ENCODE measurements at places on chromosomes 2 and 18.
A peak's percentile ranks its signal among the peaks of the same experiment; 100 is the strongest.

GRCh38 chr18:63339920-63340484 lies 20.4 kb upstream of the BCL2 start:
- DNase-seq = peak; percentile 42

- DNase-seq = peak; percentile 58
These were observed 103.5 kb upstream of the NOSTRIN start for GRCh38 chr2:168698969-168699368.

- DNase-seq = no peak
These were observed 104.4 kb upstream of the TWIST2 start for GRCh38 chr2:238743243-238744065.

DNA sequence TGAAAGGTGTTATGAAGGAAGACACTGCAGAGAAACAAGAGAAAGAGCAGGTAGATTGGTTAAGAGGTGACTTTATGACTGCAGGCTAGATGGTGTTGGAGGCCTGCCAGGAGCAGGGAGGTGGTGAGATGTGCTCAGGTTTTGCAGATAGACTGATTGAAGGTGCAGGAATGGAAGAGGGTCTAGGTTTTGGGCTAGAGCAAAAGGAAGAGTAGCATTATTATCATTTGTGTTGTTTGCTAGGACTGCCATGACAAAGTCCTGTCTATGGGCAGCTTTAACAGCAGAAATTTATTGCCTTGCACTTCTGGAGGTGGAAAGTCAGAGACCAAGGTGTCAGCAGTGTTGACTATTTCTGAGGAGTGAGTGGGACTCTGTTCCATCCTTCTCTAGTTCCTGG lies 172.9 kb upstream of the SOX11 start:
- DNase-seq = no peak

DNA sequence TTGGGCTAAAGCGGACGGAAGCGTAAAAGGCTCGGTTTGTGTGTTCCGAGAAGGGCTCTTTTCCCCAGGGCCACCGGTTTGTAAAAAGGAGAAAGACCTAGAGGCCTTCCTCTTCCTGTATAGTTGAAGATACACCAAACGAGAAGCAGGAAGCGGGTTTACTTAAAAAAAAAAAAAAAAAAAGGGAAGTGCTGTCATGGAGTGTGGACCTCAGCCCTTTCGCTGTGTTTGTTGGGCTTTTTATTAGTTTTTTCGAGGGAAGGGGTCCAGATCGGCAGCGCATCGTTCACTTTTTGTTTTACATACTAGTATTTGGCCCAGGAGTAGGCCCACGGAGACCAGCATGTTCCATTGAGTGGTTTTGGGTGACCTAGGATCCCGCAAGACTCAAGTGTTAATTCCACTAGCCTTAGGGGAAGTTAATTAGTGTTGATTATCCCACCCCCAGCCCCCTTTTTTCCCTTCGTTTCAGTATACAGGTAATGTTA lies 676 bp downstream of the ACTR2 start:
- peak; percentile 26 for DNase-seq

DNA sequence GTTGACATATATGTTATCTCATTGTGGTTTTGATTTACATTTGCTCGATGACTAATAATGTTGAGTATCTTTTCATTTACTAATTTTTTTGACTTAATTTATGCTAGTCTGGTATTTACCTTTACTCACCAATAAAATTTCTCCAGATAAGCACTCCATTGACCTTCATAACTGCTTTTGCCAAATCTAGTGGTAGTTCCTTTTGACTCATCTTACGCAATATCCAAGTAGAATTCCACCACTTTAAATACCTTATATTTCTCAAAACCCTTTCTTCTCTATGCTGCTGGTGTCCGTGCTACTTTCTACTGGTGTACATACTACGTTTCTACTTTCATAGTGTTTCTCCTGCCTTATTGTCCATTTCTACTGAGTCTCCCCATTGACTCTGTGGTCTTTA lies 407.6 kb upstream of the SPHKAP start:
- DNase-seq = no peak

DNA sequence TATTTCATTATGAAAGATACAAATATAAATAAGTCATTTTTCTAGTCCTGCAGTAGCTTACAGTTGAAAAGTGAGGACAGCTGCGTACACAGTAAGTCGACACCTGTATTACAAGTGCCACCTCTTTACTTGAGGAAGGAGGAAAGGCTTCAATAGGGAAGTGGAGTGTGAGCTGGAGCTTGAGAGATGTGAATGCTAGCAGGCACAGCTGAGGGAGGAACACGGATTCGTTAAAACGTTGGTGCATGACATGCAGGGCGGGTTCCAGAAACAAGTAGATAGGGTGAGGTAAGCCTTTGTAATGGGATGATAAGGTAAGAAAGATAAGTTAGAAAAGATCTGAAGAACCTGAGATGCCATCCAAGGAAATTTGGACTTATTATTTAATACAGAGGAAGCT lies 98.1 kb upstream of the CSRNP3 start:
- DNase-seq = peak; percentile 12

GRCh38 chr2:95352310-95353054 lies 50.0 kb upstream of the FAHD2A start:
- DNase-seq = no peak

GRCh38 chr2:100655446-100655845 lies 92.7 kb downstream of the PDCL3 start:
- DNase-seq = no peak

DNA sequence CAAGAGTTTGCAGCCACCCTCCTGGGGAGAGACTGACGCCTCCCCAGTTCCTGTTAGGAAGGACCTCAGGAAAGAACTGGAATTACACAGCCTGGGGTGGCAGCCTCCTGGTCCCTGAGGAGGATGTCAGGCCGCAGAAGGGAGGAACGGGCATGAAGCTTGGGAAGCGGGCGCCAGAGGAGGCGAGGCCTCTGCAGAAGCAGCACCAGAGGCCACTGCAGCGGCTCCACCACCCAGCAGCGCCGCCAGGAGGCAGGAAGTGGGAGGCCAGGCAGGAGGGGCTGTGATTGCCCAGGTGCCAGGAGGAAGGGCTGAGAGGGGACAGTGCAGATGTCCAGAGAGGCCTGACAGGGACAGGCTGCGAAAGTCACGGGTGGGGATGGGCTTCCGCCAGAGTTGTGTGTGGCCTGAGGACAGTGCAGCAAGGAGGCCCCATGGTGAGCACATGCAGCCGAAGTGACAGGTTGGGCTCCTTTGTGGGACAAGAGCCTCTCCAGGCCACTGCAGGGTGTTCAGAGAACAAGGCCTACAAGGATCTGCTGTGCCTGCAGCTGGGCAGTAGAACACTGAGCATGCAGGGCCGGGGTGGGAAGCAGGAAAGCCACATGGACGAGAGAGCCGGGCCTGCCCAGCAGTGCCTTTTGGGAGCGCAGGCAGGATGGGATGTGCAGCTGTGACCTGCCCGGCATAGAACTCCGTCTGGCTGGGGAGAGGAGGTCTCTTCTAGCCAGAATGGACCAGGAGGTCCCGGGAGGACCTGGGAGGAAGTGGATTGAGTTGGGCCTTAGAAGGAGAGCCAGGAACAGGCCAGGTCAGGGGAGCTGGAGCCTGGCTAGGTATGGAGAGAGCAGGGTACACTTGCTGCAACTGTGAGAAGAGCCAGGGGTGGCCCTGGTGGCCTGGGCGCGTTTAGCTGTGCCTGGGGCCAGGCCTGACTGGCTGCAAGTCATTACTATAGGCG lies 39.1 kb upstream of the ALPP start:
- no peak for DNase-seq

- no peak for DNase-seq
These were observed 489 bp downstream of the TRMT61B start for GRCh38 chr2:28869494-28870145.

DNA sequence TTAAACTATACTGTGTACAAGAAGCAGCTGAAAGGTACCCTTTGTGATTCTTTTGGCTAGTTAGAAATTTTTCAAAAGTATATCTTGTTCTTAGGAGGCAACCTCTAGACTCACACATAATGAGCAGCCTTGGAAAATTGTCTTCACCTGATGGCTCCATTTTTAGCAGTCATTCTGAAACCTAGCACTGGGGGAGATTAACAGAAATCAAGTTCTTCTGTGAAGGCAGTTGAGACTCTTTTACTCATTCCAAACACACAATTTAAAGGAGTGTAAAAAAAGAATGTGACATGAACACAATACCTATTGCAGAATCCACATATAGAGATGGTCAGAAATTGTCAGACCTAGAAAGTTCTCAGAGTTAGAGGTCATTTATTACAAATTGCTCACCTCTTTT lies 197.7 kb downstream of the UBE2E3 start:
- DNase-seq = no peak

GRCh38 chr2:109331081-109331480 lies 202.1 kb downstream of the SH3RF3 start:
- DNase-seq = peak; percentile 73

GRCh38 chr2:157691695-157692094 lies 63.0 kb upstream of the ACVR1C start:
- no peak for DNase-seq

GRCh38 chr2:154291927-154292326 lies 406.6 kb upstream of the KCNJ3 start:
- no peak for DNase-seq

- no peak for DNase-seq
These were observed 263.8 kb downstream of the AGAP1 start for GRCh38 chr2:235757640-235758039.

GRCh38 chr2:44715671-44716081 lies 225.8 kb upstream of the SIX3 start:
- DNase-seq = peak; percentile 23

DNA sequence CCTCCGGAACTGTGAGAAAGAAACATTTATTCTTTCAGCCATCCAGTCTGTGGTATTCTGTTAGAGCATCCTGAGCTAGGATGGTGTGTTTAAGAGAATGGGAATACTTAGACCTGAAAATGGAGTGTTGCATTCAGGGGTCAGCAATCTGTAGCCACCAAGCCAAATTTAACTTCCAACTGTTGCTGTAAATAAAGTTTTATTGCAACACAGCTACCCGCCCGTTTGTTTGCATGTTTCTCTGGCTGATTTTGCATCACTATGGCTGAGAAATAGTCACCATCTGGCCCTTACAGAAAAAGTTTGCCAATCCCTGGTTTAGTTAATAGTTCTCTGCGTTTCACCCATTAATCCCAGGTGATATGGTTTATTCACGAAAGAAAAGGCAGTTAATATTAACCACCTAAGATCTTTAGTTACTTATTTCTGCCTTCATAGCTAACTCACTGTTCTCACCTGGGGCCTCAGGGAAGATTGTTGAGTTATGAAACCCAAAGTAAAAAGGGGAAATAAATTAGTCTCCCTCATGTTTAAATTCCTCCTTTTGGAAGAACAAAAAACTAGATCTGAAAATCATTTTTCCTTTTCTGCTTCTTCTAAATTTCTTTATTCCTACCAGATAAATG lies 9.5 kb upstream of the CYS1 start:
- no peak for DNase-seq

DNA sequence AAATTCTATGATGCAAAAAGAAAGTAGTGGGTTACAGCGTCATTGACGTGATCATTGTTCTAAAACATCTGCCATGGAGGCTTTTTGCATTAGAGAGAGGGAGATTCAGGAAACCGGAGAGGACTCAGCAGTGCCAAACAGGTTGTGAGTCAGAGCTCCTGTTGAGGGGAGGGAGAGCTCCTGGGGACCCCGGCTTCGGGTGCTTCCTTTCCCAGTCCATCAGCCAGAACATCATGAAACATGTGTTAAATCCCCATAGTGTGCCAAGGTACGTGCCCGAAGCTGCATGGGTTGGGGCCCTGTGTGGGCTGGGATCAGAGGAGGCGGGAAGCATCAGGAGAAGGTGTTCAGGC lies 791 bp upstream of the CYRIA start:
- no peak for DNase-seq

- no peak for DNase-seq
These were observed 264.2 kb downstream of the C1D start for GRCh38 chr2:67798541-67799160.

DNA sequence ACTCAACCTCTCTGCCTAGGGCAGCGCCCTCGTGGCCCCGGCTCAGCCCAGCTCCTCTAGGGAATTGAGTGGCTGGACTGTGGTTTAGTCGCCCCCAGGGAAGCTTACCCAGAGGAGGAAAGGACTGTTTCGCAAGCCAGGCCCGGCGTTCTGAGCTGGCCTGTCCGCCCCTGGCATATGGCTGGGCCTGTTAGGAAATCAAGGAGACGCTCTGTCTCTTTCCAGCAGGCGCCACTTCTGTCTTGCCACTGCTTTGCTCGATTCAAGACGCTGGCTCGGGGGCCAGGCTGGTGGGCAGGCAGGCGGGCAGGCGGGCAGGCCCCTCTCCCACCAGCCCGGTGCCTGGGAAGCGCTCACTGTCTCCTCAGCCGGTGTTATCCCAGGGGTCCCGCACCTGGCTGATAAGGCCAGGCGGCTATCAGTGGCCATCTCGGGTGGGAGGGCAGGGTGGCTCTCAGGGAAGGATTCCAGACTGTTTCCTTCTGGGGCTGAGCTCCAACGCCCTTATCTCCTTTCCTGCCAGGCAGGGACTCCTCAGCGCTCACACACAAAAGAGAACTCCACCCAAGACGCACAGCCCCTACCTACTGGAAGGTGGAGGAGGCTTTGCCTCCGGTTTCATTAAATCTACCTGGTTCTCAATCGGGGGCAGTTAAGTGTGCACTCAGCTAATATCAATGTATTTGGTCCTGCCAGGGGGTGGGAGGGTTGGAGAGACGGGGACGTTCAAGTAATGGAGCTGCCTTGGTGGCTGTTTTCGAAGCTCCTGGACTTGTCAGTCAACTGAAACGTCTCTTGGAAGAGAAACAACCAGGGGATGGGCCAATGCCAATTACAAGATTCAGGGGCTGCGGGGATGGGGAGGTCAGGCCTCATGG lies 109.1 kb downstream of the SMAD7 start:
- no peak for DNase-seq

DNA sequence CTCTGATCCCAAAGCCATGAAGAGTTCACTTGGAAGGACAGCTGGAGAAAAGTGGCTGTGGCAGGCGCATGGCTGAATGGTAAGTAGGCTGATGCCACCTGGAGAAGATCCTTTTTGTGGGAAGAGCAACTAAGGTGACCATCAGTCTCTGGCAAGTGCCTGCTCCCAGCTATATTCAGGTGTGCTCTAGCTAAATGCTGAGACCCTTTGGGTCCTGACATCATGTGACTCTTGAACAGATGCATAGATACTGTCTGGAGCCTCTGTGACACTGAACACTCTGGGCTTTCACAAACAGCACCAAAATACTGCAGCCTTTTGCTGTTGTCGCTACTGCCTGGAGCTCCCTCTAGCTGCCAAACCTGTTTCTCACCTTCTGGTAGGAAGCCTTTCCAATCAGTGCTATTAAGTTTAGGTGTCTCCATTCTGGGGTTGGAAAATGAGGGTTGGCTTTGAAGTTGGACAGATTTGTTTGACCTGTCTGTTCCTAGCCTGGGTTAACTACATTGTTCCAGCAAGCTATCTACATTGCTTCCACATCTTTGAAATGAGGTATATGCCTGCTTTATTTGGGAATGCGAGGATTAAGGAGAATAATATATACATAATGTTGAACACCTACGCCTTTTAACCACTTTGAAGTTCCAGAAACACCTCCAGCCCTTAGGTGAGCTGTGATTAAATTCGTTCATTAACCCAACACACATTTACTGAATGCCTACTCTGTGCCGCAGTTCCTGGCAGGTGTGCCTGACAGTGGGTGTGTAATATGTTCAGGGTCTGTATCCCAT lies 3.1 kb downstream of the EGR4 start:
- no peak for DNase-seq

- DNase-seq = no peak
These were observed 262.7 kb upstream of the SPHKAP start for GRCh38 chr2:228444161-228444560.

All from NCI-H2171 (cell line).